ENCODE measurements at places on chromosomes 1 and 21.

DNA sequence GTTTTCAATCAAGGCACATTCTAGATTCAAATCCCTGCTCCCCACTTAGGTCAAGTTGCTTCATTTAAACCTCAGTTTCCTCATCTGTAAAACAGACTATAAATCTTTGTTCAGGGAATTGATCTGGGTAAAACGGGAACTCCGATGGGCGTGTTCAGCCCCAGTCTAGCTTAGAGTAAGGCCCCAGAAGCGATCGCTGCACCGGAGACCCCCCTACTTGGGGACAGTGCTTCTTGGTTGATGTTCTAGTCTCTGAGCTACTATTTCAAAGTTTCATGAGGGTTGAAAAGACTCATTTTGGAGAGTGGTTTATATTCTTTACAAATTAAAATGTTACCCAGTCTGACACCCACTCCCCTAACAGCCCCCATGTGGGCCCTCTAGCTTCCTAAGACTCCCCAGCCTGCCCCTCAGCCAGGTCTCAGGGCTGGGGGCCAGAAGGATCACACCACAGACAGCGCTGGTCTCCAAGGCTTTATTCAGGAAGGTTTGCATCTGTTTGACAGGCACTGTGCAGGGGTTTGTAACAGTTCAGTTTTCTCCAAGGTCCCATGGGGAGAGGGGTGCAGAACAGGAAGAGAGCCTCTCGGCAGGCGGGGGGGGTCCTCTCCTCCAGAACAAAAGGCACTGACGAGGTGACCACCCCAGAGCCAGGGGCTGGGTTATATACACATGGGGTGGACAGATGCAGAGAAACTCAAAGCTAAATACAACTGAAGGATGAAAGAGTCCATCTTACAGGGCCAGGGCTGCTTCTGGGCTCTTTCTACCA is 82.9 kb downstream of the STUM start:
- no peak for DNase-seq

DNA sequence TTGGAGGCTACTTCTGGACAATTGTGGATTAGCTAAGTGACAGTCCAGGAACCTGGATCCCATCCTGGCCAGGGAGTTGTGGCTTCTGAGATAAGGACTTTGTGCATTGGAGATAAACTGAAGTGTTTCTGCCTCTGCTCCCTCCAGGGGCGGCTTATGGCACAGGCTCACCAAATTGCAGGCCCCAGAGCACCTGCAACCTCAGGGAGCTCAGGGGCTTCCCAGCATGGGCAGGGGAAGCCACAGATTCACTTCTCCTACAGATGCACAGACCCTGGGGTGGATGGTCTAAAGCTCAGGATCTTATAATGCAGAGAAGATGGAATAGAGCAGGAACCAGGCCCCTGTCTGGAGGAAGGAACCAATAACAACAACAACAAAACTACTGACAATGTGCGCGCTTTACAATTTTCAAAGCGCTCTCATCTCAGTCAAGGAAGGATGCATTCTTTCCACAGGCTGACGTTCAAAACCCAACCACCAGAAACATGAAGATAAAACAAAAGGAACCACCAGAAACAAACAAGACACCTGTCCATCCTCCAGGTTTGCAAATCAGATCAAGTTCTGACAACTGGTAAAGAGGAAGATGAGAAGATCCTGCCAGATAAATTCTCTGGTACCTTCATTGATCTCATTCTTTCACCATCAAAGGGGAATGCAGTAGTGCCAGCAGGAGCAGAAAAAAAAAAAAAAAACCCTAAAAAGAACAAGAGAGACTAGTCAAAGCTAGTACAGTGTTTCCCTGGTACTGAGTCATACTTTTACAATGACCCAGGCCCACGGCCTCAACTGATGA is 121.0 kb upstream of the IRF2BP2 start:
- no peak for DNase-seq

DNA sequence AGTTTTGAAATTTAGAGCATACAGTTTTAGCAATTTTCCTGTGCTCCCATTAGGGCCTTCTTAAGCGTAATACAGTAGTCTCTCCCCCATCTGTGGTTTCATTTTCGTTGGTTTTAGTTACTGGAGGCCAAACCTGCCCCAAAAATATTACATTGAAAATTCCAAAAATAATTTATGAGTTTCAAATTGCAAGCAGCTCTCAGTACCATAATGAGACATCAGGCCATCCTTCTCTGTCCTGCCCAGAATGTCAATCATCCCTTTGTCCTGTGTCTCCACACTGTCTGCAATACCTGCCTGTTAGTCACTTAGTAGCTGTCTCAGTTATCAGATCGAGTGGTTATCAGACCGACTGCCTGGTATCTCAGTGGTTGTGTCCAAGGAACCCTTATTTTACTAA is 45.4 kb downstream of the ADSS2 start:
- DNase-seq, result no peak

GRCh38 chr1:230230948-230231773 is 164.1 kb downstream of the GALNT2 start:
- DNase-seq, result no peak

DNA sequence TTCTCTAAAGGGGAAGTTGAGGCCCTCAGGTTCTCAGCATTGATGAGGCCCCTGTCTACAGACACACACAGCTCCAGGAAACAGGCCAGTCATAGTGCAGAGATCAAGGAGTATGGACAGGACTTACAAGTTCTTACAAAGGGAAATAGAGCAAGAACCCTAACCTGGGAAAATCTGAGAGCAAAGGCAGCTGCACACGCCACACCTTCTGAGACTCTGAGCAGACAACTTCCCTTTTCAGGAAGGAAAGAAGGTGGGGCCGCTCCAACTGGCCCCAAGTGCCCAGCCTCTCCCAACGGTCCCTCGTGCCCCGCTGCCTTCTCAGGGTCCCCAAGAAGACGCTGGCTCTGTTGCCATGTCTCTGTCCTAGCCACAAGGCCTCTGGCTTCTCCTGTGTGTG is 3.6 kb downstream of the NOC2L start:
- no peak for DNase-seq

GRCh38 chr1:96722161-96722922 is 758 bp downstream of the PTBP2 start:
- DNase-seq, result peak; percentile 26

DNA sequence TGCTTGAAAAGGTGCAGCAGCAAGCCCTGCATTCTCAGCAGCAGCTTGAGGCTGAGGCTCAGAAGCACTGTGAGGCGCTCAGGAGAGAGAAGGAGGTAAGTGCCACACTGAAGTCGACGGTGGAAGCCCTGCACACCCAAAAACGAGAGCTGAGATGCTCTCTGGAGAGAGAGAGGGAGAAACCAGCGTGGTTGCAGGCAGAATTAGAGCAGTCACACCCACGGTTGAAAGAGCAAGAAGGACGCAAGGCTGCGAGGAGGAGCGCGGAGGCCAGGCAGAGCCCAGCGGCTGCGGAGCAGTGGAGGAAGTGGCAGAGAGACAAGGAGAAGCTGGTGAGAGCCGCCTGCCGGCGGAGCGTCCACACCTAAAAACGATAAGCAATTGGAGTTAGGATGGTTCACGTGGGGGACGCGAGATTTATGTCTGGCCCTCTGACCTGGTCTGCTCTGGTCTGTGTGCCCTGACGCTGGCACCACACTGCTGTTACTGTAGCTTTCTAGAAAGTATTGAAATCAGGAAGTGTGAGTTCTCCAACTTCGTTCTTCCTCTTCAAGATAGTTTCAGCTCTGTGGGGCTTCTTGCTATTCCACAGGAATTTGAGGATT is 26.7 kb upstream of the DIP2A start:
- no peak for DNase-seq

- DNase-seq, result no peak
Observed at GRCh38 chr1:115753361-115753760, 15.2 kb downstream of the CASQ2 start.

GRCh38 chr1:165635329-165635728 is 4.3 kb downstream of the MGST3 start:
- DNase-seq, result no peak

DNA sequence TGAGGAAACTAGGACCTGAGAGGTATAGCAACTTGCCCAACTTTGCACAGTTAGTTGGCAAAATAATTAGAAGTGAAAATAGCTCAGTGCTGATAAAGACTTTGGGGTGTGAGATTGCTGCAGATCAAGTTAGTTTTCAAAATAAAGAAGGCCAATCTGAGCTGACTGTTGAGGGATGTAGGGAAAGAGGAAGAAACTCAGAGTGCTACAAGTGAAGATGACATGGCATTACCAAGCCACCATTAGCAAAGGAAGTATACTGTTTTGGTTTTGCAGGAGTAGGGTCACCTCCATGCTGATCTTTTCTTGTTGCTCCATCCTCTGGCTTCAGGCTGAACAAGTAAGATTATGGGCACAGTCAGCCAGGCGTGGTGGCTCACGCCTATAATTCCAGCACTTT is 78.7 kb upstream of the ADAM30 start:
- no peak for DNase-seq

- no peak for DNase-seq
Observed at GRCh38 chr1:85118751-85119150, 70.5 kb upstream of the MCOLN3 start.

DNA sequence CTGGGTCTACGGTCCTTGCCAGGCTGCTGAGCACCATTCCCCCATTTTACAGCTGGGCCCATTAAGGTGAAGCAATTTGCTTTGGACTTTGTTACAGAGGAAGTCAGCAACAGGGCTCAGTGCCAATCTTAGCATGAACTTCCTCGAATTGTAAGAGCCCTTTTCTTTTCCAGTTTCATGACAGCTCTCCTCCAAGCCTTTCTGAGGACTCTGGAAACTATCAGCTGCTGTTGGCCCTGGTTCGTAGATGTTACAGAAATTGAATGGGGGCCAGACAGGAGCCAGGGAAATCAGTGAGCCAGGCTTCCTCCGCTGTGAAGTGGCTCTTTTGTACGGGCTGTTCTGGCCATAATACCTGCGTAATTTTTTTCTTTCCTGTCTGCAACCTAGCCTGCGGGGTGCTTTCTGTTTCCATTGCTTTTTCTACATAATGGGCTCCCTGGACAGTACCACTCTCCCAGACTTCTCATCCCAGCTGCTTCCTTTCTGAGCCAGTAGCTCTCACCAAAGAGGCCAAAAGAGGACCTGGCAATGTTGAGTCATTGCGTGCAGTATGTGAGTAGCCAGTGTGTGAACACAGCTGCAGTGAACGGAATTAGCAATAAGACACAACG is 386.3 kb downstream of the DISC1 start:
- no peak for DNase-seq

DNA sequence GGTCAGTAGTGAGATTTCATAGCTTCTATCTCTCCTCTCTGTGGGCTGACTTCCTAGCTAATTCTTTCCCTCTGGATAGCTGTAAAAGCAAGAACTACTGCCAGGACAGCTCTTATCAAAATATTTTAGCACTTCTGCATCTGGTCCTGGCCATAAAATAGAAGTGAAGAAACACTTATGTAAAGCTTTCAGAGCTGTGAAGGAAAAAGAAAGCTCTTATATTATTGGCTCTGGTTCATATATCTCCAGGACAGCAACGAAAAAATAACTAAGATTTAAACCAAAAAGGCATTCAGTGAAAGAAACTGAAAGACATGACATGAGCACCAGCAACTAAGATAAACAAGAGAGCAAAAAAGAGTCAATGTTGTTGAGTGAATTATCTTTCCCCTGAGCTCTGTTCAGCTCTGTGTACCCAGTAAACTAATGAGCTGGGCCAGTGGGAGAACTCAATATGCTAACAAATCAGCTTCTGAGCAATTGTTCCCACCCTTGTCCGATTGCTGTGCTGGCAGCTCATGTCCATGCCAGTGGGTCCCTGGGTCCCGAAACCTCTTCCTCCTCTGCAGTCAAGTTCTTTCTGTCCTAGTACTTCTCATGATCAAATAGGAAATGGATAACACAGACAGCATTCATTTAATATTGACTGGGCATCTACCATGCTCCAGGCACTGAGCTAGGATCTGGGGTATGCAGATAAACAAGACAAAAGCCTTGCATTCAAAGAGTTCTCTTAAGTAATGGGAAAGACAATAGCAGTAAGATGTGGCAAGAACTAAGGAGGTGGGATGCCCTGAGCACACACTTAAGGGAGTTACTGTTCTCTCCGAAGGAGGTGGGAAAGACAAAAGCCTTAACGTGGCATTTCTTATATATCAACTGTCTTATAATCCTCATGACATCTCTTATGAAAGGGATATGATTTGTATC is 45.3 kb upstream of the MAN1A2 start:
- DNase-seq, result no peak

DNA sequence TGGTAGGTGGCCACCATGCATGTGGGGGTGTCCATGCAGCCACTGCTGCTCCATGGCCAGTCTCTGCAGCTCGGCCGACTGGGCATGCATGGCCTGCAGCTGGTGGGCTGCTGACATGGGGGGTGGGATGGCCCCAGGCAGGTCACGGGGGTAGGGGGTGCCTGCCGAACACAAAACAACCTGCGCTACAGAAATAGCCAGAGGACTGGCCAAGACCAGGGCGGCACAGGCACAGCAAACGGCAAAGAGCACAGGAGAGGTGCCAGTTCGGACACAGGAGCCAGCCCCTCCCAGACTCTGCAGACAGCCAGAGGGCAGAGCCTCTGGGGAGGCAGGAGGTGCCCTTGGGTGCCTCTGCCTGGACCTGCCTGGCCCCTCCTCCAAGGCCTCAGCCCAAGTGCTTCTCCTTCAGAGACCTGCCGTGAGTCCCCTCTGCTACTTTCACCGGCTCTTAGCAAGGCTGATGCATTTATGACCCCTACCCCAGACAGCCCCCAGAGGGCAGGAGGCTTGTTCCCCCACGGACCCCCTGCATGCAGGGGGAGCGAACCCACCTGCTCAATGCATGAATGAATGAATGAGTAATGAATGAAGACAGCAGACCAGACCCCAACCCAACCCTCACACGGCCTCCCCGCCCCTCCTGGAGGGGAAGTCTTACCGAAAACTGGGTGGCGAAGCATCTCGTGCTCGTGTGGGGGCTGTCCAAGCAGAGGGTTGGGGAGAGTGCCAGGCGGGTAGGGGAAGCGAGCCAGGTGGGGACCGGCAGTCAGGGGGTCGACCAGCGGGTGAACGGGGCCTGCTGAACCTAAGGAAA is 37.7 kb downstream of the SLC45A1 start:
- no peak for DNase-seq

- no peak for DNase-seq
Observed at GRCh38 chr1:242623119-242623518, 98.6 kb upstream of the PLD5 start.

Measured in stimulated activated CD8-positive, alpha-beta memory T cell treated with anti-CD3 and anti-CD28 coated beads, Interleukin-2, amount 100 ng/mL, for 1 hour (primary cell).